Ovary (tissue), 10 donors: ENCODE measurements at places on chromosomes 3 and 15. TPM values are rescaled to one million over a fixed set of nuclear protein-coding genes. Genes with fewer than 3 reads are reported as not detected.

The RPS27L gene
- total RNA-seq: 111 TPM

GRCh38 chr3:186152361-186152798, 43.5 kb upstream of the ETV5 start:
- no peak for DNase-seq

DNA sequence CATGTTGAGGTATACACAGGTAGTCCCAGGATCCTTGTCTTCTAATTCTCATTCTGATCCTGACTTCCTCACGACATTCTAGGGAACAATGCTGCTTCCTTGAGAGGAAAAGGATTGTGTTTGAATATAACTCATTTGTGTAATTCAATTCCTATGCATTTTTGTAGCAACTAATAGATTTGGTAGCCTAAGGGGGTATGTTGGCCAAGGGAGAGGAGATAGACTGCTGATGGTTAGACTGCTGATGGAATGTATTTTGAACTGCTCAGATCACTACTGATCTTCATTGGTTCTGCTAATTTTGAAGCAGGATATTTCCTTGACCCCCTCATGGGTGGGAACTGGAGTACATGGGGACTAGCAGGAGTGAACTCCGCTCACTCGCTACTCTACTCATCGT, 39.7 kb downstream of the RAD54L2 start:
- DNase-seq: no peak

DNA sequence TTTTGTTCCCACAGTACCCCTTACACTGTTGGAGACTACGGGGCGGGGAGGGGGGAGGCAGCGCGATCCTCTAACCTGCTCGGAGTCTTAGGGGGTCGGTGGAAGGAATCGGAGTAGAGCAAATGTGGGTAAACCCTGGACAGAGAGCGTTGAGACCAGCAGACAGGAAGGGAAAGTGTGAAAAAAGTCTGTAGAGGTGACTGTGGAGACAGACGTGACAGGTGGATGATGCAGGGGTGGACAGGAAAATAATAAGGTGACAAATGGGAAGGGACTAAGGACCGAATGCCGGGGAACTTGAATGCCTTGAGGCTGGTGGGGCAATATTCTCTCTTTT, 424 bp downstream of the EAF2 start:
- no peak for DNase-seq

DNA sequence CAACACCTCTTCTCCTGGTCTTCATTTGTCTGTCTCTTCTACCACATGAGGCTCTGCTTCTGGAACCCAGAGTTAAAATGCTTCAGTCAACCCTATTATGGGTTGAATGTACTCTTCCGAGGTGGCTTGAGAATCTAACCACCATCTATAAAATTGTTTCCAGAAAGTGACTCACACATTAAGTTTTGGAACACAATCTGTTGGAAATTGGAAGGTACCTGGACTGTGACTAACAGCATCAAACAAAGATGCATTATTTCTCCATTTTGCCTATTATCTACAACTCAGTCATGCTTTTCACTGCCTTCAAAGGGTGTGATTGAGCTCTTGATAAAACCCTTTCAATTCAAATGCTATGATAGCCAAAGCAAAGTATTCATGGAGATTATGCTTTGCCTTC, 499.0 kb upstream of the SEMA6D start:
- no peak for DNase-seq

DNA sequence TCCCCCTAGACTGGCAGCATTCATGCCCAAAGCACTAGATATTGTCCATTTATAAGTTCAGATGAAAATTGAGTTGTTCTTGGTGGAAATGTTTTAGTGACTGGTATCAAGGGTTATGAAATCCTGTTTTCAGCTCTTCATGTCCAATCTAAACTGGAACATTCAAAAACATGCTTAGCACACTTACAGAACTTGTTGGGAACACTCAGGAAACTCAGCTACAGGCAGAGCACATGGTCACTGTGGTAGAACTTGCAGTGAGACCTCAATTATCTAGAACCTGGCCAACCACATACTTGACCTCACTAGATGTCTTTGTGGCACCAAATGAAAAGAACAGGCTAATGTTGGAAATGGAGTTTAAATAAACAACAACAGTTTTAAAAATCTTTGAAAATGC, 88.8 kb downstream of the SMAD3 start:
- DNase-seq: no peak

DNA sequence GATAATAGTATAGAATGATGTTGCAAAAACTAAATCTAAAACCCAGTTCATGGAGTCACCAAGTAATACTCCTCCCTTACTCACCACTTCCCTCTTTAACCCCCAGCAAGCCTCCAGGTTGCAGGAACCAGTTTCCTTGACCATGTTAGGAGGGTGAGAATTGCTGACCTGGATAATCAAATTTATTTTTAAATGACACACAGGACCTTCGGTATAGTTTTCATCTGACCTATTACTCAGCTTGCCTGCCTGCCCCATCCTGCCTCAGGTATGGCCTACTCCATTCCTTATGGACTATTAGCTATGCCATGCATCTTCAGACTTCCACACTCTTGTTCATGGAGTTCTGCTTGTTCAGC, 883 bp downstream of the RTP4 start:
- no peak for DNase-seq

DNA sequence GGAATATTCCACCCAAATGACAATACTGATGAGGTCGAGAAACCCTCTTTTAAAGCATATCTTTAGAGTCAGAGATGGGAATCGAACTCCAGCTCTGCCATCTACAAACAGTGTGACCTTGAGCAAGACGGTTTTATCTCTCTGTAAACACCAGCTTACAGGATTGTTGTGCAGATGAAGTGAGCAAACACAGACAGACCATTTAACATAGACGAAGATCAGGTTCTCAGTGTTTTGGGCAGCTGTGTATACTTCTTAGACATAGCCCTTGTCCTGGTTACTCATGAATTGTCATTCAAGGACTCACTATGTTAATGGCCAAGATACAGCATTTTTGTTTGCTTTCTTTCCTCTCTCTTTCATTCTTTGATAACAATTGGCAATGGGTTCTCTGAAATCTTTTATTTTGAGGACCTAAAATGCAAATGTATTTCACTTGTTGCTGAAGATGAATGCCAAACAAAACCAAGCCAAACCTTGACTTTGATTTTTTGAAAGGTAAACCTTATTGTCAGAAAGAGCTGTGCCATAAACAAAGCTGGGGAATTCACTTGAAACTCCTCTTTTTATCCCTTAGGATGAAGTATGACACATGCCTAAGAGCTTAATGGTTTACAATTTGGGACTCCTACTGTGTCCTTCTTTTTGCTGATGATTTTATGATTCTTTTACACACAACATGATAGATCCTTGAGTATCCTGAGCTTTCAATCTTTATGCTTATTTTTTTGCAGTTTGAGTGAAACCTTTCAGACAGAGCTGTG, 250.0 kb upstream of the PDZRN3 start:
- no peak for DNase-seq

DNA sequence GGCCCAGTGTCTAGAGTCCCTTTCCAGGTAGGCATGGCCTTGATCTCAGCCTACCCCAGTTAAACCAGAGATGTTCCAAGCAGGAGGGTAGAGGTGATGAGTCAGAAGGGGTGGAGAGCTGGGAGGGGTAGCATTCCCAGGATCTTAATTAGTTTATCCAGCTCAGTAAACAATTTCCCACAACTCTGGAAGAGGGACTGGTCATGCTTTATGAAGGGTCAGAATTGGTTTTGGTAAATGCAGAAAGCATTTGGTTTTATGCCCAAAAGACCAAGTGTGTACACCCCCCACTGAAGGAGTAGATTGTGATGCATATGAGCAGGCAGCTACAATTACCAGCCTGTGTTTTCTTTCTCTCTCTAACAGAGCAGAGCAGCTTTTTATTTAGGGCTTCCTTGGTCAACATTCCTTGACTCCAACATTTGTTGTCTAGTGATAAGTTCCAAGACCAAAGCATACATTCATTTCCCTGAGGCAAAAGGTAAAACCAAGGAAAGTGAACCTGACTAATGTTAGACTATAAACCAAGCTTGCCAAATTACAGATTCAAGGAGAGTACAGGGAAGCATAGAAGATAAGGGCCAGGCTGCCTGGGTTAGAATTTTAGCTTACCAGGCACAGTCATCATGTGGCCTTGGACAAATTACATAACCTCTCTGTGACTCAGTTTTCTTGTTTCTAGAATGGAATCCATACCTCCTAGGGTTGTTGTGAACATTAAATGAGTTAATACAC, 17.6 kb downstream of the EXOSC7 start:
- no peak for DNase-seq

DNA sequence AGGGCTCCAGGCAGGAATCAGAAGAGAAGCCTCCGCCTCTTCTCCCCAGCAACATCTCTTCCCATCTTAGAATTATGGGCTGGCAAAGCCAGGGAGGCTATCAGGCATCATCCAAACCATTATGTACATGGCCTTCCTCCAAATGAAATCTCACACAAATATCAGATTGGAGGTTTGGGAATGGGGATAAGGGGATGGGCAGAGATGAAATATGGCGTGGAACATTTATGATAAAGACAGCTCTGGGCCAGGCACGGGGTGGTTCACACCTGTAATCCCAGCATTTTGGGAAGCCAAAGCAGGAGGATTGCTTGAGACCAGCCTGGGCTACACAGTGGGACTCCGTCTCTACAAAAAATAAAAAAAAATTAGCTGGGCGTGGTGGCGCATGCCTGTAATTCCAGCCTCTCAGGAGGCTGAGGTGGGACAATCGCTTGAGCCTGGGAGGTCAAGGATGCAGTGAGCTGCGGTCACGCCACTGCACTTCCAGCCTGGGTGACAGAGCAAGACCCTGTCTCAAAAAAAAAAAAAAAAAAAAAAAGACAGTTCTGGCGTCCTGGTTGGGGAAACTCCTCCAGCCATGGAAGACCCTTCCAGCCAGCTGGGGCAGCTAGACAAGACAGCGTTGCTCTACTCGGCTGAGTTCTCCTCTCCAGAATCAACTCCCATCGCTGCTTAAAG, 36.6 kb downstream of the CPN2 start:
- DNase-seq: no peak
